ENCODE measurements at places on chromosomes 6 and 20.
A peak's percentile ranks its signal among the peaks of the same experiment; 100 is the strongest.

DNA sequence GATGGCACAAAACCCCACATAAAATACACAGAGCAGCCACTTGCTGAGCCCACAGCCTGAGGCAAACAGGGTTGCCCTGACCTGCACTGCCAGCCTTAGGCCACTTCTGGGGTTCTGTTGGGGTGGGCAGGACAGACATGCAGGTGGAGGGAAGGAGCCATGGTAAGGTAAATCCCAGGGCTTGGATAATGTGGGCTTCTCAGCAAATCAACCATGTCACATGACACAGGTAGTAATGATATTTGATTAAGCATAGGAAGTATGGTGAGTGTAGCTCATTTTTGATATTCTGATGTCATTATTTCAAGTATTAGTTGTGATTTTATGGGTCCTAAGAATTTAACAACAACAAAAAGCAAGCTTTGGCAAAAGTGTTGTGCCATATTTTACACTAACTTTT lies 124.6 kb downstream of the FOXA2 start:
- no peak for DNase-seq

- no peak for DNase-seq
Observed at GRCh38 chr20:58697867-58698703, 5.5 kb downstream of the NPEPL1 start.

GRCh38 chr20:10114598-10114997 lies 79.8 kb downstream of the ANKEF1 start:
- DNase-seq, result no peak

GRCh38 chr20:63490416-63490815 lies 8.5 kb downstream of the EEF1A2 start:
- DNase-seq, result no peak

DNA sequence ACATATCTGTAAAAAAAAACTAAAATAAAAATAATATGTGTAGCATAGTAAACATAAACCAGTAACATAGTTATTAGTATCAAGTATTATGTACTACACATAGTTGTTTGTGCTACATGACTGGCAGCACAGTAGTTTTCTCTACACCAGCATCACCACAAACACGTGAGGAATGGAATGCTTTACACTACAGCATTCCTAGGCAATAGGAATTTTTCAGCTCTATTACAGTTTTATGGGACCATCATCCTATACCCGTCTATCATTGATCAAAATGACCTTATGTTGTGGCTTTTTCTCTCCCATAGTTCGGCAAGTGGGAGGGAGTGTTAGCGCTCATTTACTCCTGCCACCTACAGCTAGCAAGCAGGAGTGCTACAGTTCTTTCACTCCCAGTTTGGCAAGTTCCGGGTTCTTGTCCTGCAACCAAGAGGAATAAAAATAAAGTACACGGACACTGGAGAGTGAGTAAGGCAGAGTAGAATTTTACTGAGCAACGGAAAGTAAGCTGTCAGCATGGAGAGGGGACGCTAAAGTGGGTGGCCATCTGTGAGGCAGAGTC lies 196.8 kb upstream of the HSF2 start:
- no peak for DNase-seq

GRCh38 chr6:87583822-87584221 lies 6.0 kb downstream of the RARS2 start:
- no peak for DNase-seq

DNA sequence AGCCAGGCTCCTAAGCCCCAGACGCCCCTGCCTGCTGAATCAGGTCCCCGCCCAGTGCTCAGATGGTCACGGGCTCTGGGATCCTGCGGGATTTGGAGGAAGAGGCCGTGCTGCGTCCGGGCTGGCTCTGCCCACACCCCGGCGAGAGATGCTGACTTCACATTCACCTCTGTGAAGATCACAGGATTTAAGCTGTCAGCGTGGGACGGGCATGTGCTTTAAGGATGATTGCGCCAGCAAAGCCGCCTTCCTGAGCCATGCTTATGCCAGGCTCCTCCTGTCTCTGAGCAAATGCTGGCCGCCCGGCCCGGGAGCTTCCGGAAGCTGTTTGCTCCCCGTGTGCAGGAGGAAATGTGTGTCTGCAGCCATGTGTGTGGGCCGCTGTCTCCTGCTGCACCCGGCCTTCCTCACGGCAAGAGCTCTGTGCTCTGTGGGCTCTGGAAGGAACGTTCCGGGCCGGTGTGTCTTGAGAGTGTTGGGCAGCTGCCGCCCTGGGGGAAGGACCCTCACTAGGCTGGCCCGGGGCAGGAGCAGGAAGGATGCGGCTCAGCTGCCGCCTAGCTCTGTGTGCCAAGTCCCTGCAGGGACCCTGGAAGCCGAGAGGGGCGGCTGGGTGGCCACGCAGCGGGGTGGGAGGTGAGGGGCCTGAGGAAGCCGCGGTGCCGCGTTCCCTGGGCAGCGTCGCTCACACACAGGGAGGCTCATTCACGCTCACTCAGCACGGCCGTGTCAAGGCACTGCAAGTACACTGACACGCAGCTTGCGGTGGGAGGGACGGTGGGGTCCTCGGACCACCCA lies 19.0 kb upstream of the BHLHE23 start:
- no peak for DNase-seq

- no peak for DNase-seq
Observed at GRCh38 chr6:161301338-161301737, 27.5 kb upstream of the AGPAT4 start.

- peak; percentile 50 for DNase-seq
Observed at GRCh38 chr20:64161356-64162238, 2.7 kb upstream of the MYT1 start.

DNA sequence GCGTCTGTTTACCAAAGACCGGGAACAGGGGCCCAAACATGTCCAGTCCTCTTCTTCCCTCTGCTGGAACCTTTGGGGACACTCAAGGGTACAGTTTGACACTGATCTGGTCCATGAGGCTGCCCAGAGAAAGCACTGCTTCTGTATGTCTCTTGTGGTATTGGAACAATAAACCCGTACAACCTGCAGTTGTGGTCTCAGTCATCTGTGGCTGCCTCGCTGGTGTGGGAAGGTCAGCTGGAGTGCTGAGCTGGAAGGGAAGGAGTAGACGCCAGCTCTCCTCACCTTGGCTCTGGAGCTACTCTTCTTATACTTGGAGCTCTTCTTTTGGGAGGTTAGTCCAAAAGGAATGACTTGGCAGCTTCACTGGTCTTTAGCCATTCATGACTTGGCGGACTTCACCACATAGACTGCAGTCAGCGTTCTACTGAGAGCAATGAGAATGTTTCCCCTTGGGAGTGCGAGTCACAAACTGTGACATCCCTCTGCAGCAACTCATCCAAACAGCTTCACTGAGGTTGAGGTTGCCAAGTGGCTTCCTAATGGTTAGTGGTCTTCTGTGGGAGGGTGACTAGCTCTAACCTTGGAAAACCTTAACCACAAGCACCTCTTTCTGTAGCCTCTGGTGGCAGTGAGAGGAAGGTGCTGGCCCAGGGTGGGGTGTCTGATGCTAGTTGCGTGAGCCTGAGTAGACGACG lies 81.2 kb downstream of the ASXL1 start:
- no peak for DNase-seq

- DNase-seq, result no peak
Observed at GRCh38 chr6:42889815-42890214, 10.4 kb downstream of the RPL7L1 start.

DNA sequence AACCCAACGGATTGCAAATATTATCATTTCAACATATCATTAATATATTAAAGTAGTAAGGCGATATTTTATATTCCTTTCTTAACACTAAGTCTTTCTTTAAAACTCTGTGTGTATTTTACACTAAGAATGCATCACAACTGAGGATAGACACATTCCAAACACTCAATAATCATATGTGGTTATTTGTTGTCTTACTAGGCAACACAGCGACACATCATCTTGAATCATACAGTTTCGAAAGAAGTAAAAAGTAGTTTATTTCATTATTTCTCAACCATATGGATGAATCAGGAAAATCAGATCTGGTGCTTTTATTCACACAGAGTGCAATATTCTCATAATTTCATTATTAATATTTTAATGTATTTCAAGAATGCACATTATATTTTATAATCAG lies 662.4 kb downstream of the EPHA7 start:
- DNase-seq, result no peak

DNA sequence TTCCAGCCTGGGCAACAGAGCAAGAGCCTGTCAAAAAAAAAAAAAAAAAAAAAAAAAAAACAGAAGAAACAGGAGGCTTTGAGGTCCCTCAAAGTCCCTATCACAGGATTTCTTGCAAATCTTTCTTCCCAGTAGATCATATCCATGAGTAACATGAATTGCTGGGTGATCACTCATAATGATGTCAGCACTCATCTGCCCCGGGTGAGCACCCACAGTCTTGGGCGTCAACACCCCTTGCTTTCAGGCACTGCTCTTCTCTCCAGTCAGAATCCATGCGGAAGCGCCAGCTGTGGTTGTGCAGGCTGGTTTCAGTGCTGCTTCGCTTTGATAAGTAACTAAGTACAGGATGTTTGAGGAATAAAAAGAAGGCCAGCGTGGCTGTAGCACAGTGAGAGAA lies 40.2 kb upstream of the INSM1 start:
- DNase-seq, result no peak

DNA sequence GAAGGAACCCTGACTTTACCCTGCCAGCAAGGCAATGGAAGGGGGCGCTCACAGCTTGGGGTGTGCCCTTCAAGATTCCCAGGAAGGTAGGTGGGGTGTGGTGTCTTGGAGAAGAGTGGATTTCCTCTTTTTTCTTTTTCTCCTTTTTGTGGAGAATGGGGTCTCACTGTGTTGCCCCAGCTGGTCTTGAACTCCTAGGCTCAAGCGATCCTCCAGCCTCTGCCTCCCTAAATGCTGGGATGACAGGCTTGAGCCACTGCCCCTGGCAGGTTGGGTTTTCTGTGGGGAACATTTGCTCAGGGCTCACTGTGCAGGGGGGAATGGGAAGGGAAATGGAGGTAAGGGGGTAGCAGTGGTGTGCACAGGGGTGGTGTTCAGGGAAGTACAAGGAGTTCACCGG lies 4.0 kb upstream of the ZNF341 start:
- no peak for DNase-seq

GRCh38 chr6:101129851-101130250 lies 248.7 kb upstream of the ASCC3 start:
- DNase-seq, result no peak

- DNase-seq, result no peak
Observed at GRCh38 chr6:38499529-38500096, 140.1 kb downstream of the BTBD9 start.

DNA sequence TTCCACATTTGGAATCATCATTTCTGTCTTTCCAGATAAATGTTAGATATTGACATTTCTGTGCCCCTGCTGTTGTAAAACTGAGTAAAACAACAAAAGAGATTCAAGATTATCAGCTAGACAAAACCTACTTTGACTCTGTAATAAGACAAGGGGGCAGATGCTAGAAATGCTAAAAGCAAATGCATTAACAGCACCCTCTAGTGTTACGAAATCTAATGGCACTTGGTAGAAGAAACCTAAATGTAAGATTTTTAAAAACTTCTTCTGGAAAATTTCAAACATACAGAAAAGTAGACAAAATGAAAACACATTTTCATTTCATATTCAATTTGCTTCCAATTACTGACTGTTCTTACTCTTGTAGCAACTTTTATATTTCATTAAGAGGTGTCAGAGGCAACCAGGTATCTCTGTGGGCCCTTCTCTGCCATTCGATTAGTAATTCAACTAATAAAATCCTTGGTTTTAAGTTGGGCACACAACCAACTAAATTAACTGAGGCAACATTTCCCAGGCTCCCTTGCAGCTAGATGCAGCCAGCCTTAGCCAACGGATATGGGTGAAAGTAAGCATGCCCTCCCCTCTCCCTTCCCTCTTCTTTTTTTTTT lies 45.0 kb downstream of the SLC23A2 start:
- DNase-seq, result peak; percentile 29

GRCh38 chr6:87738000-87738399 lies 36.0 kb upstream of the AKIRIN2 start:
- no peak for DNase-seq

DNA sequence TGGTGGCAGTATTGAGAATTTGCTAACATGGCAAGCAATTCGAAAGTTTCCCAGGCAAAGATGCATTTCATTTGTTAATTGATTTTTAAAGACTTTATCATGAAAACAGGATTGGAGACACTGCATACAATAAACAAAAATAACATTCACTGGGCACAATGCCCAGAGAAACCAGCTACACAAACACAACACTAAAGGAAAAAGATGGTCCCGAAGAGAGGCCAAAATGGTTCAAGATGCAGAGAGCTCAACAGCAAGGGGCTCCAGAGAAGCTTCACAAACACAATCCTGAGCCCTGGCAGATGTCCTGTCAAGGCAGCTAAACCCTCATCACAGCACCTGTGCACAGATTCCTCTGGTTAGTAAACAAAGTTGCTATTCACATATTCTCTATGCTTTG lies 79.3 kb downstream of the INSM1 start:
- no peak for DNase-seq

- DNase-seq, result no peak
Observed at GRCh38 chr6:32947552-32948465, 5.1 kb downstream of the HLA-DMA start.

- no peak for DNase-seq
Observed at GRCh38 chr6:51818520-51819022, 268.8 kb downstream of the PKHD1 start.

DNA sequence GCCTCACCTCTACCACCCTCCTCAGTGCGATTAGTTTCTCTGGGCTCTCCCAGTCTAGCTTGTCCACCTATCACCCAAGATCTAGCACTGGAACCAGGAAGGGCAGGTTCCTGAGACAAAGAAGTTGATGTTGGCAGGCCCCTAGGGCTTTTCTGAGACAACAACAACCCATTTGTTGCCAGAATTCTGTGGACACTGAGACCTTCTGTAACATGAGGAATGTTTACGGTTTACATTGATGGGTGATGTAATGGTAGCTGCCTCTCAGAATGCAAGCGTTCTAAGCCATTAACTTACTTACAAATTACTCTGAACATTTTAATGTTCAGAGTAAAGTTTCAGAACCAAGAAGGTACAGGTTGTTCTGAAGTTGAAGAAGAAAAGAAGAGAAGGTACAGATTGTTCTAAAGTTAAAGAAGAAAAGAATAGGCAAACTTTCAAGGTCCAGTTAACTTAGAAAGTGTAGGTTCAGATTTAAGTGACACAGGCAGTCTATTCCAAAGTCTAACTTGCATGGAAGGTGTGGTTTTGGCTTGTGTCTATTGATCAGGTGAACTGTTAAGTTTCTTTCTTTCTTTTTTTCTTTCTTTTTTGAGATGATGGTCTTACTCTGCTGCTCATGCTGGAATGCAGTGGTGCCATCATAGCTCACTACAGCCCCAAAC lies 3.7 kb upstream of the MED23 start:
- no peak for DNase-seq
